ENCODE measurements at places on chromosomes 1 and 21. TPM values are rescaled to one million over a fixed set of nuclear protein-coding genes. Genes with fewer than 3 reads are reported as not detected.
A peak's percentile ranks its signal among the peaks of the same experiment; 100 is the strongest.

DNA sequence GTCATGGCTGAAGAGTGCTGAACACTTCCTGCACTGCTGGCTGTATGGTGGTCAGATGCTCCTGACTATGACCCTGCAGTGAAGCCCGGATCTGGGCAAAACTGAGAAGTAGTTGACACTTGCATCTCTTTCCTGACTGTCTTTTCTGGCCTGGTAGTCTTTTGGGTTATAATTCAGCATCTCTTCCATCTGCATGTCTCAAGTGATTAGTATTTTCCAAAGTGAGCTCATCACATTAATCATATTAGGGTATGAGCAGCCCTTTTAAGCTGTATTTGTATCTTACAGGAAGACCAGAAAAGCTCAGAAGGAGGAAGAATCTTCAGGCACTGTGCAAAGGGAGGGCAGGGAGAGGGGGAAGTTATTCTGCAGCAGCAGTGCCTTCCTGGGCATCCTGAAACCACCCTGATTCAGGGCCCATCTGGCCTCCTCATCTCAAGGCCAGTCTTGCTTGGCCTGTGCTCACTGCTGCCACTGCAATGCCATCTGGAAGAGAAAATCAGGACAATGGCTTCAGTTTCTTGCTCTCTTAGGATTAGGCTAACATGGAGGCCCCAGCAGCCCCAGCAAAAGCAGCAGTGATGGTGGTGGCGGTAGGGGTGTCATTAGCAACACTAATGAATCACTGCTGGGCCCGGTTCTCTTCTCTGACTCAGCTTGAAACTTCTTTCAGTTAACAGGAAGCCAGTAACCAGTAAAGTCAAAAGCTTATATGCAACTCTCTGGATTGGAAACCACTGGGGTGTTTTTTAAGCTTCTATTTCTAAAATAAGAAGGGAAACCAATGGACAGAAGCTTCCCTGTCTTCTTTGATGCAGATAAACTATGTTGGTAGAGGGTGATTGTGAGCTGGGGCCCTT, 63.3 kb upstream of the WDR26 start:
- no peak for DNase-seq

- DNase-seq: no peak
Observed at GRCh38 chr1:240820816-240821215, 208.9 kb upstream of the GREM2 start.

DNA sequence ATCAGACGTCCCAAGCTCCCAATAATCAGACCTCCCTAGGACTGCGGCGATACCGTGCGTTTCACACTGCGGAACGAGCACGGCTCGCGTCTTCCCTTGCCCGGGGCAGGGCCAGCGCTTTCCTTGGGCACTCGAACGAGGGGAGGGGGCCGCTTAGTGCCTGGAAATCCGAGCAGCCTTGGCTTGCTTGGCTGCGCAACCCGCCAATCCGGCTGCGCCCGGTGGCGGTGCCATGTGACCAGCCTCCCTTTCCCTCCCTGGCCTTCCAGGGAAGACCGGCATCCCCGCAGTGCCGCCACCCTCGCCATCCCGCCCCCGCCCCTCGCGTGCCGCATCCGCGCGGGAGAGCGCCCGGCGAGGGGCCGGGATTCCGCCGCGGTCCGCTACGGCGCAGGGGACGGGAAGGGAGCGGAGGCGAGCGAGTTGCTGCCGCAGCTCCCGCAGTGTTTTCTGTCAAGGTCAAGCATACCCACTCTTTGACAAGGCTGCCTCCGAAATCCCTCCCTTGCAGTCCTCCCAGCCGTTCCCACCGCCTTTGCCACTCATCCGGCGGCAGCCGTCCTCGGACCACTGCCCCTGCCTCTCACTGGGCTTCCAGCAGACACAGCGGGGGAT, 8.3 kb upstream of the RNF19B start:
- peak; percentile 78 for DNase-seq

DNA sequence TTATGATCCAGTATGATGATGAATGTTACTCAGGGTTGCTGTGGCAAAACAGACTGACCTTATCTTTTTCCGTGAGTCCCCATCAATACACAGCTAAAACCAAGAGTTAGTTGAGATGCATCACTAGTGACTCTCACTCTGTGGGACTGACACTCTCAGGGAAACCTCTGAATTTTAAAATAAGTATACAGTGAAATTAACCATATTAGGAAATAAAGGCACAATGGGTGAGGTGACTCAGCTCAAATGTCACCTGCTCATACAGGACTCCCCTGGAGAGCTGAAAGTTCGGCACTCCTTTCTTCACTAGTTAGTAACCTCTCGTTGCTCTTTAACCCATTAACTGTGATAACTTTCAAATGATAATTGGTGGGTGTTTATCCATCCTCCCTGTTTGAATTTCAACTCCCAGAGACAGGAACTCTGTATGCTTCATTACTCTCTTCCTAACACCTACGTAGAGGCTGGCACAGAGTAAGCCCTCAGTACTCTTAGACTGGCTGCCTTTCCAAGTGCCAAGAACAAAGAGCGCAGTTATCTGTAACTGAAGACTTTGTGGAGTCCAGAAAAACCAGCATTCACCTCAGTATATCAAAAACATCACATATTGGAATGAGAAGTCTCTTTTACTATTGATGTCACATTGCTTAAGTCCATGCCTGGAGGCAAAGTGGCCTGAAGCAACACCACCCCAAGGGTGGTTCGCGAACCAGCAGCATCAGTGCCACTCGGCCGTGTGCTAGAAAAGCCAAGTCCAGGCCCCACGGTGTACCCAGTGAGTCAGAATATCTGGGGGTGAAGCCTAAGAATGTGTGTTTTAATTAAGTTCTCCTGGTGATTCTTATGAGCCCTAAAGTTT, 91.1 kb downstream of the NIBAN1 start:
- no peak for DNase-seq

GRCh38 chr1:215957663-215958062, 390.6 kb downstream of the KCTD3 start:
- peak; percentile 10 for DNase-seq

GRCh38 chr1:91121366-91121765, 99.5 kb upstream of the ZNF644 start:
- DNase-seq: no peak

GRCh38 chr1:65026235-65026634, 59.9 kb upstream of the JAK1 start:
- no peak for DNase-seq

DNA sequence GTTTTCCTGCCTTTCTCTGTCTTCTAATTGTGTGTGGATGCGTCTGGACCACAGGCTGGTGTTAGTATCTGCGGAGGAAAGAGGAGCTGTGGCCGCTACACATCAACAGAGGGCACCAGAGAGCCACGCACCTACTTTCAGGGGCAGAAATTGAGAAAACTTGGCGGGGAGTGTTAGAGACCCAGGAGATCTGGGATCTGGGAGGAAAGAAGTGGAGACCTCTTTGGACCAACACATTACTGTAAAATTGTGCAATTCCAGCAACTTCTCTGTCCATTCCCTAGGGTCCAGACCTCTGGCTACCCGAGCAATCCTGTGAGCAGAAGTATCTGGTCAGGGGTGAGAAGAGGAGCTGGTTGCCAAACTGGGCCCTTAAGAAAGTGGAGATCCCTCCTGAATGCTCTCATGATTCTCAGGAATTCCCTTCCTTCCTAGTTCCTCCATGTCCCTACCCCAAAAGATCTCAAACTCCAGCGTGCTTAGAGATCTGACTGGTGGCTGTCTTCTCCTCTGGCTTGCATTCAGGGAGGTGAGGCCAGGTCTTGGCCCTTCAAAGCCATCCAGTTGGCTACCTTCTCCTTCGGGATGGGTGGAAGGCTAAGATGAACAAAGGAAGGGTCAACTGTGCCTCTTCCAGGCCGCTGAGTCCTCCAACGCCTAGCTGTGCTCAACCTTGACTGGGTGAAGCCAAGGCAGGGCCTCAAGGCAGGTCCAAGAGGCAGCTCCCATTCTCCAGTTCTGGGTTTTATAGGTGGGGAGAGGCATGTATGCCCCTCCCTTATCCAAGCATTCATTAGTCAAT, 1.2 kb upstream of the KIRREL1 start:
- DNase-seq: no peak

CYP4A22 gene
- polyA plus RNA-seq: 6.1 TPM

DYNLT4 gene
- polyA plus RNA-seq: not detected

YOD1 gene
- 15.8 TPM for polyA plus RNA-seq

PKP1 gene
- 0.08 TPM for polyA plus RNA-seq

NBPF11 gene
- 27.9 TPM for polyA plus RNA-seq

SPRR1B gene
- not detected for polyA plus RNA-seq

All from renal cortex interstitium (tissue), 15 donors.